Psoas muscle (tissue), 8 donors: ENCODE measurements at places on chromosomes 3 and 15. TPM values are rescaled to one million over a fixed set of nuclear protein-coding genes. Genes with fewer than 3 reads are reported as not detected.
A peak's percentile ranks its signal among the peaks of the same experiment; 100 is the strongest.

The MUC13 gene
- polyA plus RNA-seq, result not detected

The TF gene
- 1.0 TPM for polyA plus RNA-seq

The FGF7 gene
- 2.9 TPM for polyA plus RNA-seq

The MLF1 gene
- polyA plus RNA-seq, result 35.0 TPM

The FAM174B gene
- 7.8 TPM for polyA plus RNA-seq

The MSL2 gene
- 6.7 TPM for polyA plus RNA-seq

The ARGFX gene
- not detected for polyA plus RNA-seq

The DISP2 gene
- polyA plus RNA-seq, result 0.52 TPM

The GRK7 gene
- 0.04 TPM for polyA plus RNA-seq

DNA sequence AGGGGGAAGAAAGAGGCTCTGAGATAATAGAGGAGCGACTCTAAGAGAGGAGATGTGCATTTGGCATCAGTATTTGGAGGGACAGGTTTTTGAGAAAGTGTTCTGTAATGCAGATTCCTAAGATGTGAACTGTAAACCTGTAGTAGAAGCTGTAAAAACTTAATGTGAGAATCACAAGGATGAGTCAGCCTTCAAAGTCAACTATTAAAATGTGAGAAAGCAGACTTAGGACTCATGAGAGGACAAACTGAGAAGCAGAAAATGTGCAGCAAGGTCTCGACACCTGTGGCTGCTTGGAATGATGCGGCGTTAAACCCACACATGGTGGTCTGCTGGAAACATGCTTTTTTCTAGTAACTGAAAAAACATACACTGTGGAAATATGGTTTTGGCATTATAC is 36.0 kb downstream of the USP13 start:
- no peak for DNase-seq

GRCh38 chr15:57221134-57221533 is 155.2 kb upstream of the CGNL1 start:
- DNase-seq, result no peak

DNA sequence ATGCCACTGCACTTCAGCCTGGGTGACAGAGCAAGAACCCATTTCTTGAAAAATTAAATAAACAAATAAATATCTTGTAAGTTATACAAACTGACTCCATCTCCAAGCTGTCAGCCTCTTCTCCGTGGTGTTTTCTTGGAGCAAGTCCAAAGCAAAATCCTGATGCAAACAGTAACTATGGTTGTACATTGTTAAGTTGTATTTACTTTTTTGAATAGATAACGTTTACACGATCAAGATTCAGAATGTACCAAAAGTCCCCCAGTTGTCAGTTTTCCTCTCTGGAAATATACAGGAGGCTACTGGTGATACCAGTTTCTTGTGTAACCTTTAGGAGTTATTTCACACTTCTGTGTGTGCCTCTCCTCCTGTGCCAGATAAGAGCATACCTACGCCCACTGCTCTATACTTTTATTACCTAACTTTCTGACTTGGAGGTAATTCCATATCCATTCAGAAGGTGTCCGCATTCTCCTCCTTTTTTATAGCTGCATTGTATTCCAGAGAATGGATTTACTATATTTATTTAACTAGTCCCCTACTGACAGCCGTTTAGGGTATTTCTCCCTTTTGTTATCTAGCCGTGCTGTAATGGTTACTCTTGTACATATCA is 14.2 kb downstream of the CMTM7 start:
- DNase-seq, result no peak

DNA sequence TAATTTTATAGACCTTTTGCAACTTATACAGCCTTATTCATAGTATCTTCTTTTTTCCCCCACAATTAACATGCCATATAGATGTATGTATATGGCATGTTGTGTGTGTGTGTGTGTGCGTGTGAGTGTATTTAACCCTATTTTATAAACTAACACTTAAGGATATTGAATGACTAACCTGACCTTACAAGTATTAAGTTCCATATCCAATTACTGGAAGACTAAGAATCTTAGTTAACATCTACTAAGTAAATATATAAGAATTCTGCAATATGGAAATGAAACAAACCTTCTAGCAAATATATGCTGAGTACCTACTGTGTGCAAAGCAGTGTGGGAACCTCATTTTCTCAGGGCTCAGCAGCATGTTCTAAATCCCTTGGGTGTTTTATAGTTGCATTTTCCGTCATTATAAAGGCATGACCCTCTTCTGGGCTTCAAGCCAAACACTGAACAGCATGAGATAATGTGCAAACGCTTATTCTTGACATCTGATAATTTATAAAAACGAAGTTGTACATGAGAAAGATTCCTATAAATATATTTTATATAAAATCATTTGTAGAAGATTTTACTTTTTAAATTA is 105.5 kb downstream of the NLGN1 start:
- no peak for DNase-seq

DNA sequence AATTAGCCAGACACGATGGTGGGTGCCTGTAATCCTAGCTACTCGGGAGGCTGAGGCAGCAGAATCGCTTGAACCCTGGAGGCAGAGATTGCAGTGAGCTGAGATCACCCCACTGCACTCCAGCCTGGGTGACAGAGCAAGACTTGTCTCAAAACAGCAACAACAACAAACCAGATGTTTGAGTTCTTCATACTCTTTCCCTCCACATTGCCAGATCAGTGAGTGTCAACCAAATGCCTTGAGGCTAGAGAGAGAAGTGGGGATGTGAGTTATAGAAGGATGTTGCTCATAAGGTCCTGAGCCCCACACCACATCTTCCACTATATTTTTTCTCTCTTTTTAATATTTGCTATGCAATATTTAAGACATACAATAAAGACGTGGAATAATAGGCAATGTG is 19.8 kb downstream of the MAPKBP1 start:
- no peak for DNase-seq

DNA sequence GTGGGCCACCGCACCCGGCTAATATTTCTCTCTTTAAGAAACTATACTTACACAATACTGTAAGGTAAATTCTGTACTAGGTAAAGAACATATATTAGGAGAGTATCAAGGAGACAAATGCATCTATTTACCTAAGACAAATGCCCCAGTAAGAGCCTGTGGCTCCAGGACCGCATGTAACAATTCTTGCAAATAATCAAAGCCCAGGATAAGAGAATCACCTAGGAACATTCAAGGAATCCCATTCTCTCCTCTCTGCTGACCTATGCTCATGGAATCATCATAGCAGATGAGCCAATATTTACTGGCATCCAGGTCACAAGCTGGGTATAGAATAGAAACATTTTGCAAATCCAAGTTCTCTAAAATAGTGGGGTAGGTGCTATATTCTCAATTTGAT is 347.7 kb downstream of the FOXP1 start:
- no peak for DNase-seq

GRCh38 chr3:71582612-71583565 is 639 bp downstream of the FOXP1 start:
- DNase-seq, result peak; percentile 82

- DNase-seq, result no peak
These were observed 15.3 kb upstream of the RAMAC start for GRCh38 chr15:82970696-82971095.

GRCh38 chr3:48084929-48085328 is 68.7 kb upstream of the MAP4 start:
- no peak for DNase-seq

DNA sequence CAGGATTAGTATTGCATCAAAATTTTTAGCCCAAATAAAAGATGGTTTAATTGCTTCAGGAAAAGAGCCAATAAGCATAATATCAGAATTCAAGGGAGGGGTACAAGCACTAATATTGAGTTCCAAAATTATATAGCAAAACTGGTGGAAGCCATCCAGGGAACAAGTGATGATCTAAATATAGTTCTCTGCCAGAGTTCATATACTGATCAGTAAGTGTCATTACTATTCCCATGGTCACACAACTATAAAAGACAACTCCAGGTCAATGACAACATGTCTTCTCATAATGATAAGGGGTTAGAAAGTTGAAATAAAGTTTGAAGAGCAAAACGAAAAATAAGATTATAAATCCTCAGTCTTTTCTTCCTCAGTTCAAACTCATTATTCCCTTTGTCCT is 57.4 kb downstream of the ZNF280D start:
- no peak for DNase-seq

DNA sequence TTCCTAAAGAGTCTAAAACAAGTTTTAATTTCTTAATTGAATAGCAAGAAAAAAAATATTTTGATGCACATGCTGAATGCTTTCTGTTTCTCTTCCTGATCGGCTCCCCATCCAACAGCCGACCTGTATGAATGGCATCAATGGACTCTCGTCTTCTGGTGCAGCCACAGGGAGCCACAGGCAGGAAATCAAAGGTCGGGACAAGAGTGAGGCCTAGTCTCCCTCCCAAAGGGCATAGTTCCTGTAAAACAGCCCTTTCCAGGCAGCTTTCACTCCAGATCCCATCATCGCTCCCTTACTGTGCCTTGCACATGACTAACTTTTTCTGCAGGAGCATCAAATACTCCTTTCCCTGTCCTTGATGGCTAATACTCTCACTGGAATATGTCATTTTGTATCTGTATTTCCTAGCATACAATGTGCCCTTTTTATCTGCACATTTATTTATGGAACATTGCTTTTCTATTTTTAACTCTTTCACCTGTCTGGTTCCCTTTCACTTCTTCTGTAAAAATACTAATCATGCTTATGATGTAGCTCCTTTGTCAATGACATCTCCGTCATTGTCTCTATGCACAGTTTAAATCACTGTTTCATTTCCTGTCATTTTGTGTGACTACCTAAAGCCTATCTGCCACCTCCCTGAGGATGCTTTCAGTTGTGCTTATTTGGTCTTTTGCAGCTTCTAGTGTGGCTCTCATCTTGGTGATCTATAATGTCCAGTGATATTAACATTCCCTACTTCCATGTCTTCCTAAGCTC is 326.2 kb downstream of the CTNNB1 start:
- DNase-seq, result no peak

- DNase-seq, result no peak
These were observed 59.5 kb downstream of the CPA3 start for GRCh38 chr3:148924562-148924961.

DNA sequence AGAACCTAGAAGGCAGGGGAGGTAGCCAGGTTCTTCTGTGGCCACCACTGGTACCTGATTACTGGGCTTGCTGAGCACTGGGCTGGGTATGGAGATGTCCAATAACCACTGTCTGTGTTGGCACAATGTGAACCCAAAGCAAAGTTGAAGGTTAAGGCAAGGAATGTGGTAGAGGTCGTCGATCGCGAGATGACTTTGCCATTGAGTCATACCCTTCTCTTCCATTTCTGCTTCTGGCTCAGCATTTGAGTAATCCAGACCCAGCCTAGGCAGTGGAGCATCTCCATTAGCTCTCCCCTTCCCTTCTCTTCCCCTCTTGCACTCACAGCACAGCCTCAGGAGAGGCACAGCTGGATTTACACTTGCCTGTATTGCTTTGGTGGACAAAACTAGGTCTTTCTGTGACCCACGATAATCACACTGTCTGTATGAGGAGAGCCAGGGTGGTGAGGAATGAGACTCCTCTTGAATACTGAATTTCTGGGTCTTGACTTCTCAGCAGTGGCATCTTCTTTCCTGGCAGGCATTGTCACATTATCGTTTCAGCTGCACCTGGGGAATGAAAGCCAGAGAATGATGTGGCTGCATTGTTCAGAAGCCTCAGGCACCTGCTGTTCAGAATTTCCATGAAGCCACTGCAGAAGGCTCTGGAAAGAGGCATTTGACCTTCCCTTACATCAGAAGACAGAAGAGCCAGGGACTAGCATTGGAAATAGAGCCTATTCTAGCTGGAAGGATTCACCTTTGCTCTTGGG is 272.6 kb downstream of the PDCD6IP start:
- no peak for DNase-seq

DNA sequence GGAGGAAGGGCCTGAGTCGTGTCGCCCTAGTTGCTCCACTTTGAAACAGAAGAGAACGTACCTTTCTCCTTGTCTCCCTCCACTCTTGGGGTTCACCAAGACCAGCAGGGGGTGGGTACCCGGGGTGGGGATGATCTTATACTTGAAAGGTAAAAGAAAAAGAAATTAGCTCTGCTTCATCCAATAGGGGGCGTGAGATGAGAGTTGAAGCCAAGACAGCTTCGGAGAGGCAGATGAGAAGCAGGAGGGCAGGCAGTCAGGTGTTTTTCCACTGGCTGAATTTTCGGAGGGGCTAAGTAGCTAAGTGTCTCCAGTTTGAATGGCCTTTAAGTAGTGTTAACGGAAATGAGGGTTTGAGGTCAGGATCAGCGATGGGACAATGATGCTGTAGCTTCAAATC is 100.4 kb downstream of the DGKG start:
- no peak for DNase-seq

DNA sequence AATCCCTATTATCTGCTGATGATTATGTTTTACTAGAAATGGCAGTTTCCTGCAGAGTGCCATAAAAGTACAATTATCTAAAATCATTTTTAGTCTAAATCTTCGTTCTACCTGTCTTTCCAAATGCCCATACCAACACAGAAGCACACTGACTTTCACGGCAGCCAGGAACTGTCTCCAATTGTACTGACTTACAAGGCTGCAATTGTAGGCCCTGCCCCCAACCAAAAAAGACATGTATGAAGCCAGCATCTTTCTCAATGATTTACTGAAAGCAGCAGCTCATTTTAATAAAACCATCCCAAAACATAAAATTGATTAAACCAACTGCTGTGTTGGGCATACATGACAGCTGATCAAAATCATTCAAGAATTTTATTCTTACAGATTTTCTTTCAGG is 119.0 kb downstream of the TBC1D5 start:
- no peak for DNase-seq

GRCh38 chr3:2317521-2317920 is 218.9 kb downstream of the CNTN4 start:
- no peak for DNase-seq

DNA sequence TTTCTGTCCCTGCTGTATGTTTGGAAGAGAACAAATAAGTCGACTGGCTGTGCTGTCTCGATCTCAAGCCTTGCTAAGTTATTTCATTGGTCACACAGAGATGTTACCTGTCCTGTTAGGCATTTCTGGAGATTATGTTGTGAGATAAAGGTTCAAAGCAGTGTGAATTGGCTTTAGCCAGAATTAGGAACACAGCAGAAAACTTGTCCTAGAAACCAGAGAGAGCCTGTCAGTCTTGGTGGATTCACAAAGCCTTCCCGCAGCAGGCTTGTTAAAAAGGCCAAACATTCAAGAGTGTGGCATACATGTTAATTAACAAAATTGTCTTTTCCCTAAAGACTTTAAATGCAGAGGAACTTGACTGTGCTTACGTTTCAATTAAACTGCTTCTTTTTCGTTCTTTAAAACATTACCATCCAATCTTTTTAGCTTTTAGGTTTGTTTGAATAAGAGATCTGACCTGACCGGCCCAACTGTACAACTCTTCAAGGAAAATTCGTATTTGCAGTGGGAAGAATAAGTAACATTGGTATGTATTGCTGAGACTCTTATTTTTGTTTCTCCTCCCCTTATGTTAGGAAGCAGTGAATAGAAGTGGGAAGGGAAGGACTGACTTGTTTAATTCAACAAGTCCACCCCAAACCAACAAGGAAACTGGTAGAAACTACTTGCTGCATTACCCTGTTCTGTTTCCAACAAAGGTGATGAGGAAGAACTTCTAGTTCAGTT is 25.2 kb downstream of the ABHD2 start:
- DNase-seq, result no peak

GRCh38 chr15:77497110-77497737 is 76.5 kb downstream of the HMG20A start:
- DNase-seq, result peak; percentile 86

GRCh38 chr3:7423036-7423435 is 562.1 kb downstream of the GRM7 start:
- no peak for DNase-seq

- DNase-seq, result no peak
These were observed 160.9 kb downstream of the DCLK3 start for GRCh38 chr3:36603423-36603822.
